ENCODE measurements at places on chromosomes 3 and 15.
A peak's percentile ranks its signal among the peaks of the same experiment; 100 is the strongest.

GRCh38 chr3:39933986-39934693 lies 124.7 kb downstream of the MYRIP start:
- no peak for DNase-seq

GRCh38 chr15:65336493-65337435 lies 32.3 kb downstream of the RNU5B-1 start:
- no peak for DNase-seq

DNA sequence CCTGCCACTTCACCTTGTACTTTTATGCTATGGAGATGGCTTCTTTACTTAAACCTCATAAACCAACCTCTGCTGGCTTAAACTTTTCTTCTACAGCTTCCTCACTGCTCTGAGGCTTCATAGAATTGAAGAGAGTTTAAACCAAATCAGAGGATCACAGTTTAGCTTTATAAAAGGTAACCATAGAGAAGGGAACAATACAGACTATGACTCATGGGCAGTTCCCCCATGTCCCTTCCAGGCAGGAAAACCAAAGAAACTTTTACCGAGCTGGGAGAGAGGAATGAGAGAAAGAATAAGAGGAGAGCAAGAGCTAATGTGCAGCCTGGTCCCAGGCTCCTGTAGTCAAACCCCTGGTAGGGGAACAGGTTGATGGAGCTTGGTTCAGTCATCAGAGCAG lies 53.9 kb upstream of the NEDD4 start:
- DNase-seq, result no peak

GRCh38 chr3:132290833-132291232 lies 26.4 kb upstream of the ACP3 start:
- DNase-seq, result no peak

DNA sequence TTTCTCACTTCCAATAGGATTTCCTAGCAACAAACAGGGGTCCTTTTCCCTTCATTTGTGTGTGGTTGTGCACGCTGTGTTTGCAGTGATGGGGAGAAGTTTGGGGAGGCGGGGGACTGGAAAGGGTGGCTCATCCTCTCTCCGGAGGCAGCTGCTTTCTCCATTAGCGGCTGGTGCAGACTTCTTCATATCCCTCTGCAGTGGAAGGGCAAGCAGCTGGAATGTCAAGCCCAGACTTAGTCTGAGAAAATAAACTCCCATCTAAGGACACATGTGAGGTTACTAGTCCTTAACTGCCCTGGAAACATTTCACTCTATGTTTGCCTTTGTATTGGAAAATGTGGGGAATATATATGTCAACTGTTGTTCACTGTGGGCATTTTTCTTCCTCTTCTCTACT lies 467.0 kb upstream of the RASGRP1 start:
- DNase-seq, result no peak

DNA sequence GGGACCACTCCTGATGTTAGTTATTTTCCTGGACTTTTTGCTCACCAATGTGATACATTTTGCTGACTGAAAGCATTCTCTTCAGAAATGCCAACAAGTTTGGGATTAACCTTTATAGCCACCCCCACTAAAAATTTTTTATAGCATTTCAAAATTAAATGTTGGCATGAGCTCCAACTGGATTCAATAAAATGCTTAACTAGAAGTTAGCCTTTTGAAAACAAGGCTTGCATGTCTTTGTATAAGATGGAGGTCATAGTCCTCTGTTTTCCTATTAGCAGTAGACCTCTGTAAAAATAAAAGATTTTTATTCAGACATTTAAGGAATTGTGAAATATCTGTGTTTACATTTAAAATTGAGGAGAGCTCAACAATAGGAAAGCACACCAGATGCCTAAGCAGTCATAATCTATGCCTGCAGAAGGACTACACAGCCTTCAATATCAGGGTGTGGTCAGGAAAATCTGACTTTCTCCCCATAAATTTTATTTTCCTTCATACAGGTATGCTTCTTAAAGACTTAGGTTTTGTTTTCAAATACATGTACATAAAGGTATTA lies 87.2 kb downstream of the DNAJC13 start:
- no peak for DNase-seq

DNA sequence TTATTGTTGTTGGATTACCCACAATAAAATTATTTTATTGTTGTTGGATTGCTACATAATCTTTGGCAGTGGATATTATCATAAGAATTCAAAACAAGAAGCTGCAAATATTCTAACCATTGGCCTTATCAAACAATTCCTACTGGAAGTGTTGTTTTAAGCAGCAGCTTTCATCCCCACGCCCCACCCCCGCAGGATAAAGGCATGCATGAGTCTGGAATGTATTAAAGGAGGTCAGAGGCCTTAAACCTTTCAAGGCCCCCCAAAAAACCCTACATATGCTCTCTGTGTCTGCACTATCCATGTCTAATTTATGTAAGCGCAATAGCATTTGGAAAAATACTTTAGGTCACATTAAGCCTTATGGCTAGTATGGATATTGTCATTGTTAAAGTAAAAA lies 23.1 kb downstream of the P3H2 start:
- DNase-seq, result no peak

- no peak for DNase-seq
Measured at GRCh38 chr3:187741403-187742350, 3.6 kb downstream of the BCL6 start.

GRCh38 chr3:169522595-169523529 lies 140.7 kb downstream of the MECOM start:
- DNase-seq, result no peak

DNA sequence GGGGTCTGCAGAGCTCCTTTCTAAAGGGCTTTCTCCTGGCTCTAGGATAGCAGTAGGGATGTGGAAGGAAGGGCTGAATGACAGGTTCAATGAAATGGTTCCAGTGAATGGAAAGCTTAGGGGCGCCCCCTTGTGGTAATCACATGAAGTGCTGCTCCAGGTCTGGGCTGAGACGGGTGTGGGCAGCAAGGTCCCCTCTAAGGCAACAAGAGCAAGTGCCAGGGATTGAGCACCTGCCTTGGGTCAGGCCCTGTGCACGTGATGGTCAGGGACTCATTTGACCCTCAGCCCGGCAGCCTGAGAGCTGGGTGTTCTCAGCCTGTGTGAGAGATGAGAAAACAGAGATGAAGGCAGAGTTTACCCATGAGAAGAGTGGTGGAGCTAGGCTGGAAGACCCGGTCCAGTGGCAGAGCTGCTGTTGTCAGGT lies 12.1 kb upstream of the CX3CR1 start:
- DNase-seq, result peak; percentile 48

DNA sequence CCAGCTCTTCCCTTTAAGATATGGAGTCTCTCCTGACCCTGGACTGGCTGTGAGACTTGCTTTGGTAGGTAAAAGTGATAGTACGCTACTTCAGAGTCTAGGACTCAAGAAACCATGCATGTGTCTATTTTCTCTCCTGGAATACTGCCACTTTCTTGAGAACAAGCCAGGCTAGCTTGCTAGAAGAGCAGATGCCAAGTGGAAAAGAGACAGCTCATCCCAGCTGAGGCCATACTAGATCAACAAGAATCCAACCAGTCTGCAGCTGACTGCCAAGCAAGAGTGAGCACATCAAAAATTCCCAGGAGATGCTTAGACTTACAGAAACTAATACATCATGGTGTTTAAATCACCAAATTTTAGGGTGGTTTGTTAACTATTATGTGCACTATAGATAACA lies 208.3 kb upstream of the RBMS3 start:
- no peak for DNase-seq

DNA sequence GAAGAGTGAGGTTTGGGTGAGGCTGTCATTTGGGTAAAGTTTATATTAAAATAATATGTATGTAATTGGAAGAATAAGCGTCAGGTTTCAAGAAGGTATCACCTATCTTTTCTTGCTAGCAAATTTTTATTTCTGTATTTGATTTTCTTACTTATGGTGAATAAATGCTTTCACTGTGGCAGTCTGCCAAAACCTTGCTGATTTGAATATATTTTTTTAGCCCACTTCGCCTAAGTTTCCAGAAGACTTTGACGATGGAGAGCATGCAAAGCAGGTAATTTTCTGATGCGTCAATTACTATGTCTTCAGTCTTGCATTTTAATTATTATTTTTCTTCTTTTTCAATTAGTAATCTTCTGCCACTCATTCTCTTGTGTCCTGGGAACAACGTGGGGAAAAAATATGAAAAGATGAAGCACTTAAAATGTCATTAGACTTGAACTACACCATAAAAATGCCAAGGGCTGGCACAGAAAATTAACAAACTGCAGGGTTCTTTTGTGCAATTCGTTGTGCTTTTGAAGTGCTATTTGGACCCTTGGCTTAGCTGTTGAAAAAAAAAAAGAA lies 40.4 kb downstream of the SRP14 start:
- DNase-seq, result no peak

DNA sequence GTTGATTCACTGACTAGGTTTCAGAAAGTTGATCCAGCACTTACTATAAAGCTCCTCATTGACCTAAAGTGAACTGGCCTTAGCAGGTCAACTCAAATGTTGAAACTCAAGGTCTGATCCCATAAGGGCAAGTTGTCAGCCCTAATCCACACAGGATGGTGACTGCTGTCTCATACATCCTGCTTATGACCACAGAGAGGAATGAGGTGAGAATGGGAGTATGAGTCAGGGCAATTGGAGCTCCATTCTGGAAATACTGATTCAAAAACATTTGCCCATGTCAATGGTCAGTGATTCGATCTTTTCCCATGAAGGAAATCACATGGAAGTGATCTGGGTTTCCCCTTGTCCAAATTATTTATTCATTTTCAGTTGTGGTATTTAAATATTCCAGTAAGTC lies 78.7 kb downstream of the ZNF385D start:
- no peak for DNase-seq

DNA sequence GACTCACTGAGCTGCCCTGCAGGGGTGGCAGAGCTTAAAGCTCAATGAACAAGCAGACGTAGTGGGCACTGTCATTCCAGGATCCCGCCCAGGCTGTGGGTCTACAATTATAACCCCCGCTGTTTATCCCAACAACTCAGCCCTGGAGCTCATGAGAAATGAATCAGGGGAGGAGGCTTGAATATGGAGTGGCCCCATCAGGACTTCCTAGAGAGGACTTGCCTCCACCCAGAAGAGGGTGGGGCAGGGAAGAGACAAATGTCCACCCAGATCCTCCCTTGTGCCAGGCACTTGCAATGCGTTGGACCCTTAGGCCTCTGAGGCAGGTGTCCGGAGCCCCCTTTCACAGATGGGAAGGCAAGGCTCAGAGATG lies 33.0 kb downstream of the SLC6A20 start:
- no peak for DNase-seq

DNA sequence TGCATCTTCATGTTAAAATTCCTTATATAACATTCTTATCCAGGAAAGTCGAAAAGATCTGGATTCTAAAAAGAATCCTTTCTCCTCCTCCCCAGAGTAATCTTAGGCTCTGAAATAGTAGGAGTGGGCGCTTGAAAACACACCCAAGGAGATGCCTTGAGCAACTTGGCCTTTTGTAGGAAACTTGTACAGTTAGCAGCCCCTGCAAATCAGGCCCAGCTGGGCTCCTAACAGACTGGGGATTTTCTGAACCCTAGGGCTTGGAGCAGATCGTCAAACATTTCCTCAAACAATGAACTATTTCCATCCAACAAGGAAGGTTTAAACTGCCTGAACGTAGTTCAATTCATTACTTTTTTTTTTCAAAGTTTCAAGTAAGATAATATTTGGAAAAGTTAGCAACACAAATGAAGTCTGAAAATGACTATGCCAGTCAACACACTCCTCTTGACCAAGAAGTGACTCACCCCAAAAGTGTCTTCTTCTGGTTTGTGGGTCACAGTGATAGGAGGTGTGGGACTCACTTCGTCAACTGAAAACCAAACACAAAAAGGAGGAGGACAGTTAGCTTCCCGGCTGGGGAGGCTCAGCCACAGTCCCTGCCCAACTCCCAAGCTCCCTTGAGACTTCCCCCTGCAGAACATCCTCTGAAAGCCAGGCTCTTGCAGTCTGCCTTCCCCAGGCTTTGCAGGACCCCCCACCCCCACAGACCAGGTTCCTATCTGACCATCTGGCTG lies 129.7 kb downstream of the NTRK3 start:
- no peak for DNase-seq

GRCh38 chr3:113304102-113304501 lies 92.7 kb downstream of the BOC start:
- no peak for DNase-seq

- DNase-seq, result no peak
Measured at GRCh38 chr3:107689355-107689754, 166.6 kb downstream of the BBX start.

Data from stimulated activated CD8-positive, alpha-beta memory T cell treated with anti-CD3 and anti-CD28 coated beads, Interleukin-15, amount 100 ng/mL, for 24 hours (primary cell).